ENCODE measurements at places on chromosomes 1 and 21.
A peak's percentile ranks its signal among the peaks of the same experiment; 100 is the strongest.

- no peak for DNase-seq
Observed at GRCh38 chr1:3620708-3621107, 4.1 kb upstream of the TPRG1L start.

GRCh38 chr1:163796394-163796821 lies 474.7 kb downstream of the NUF2 start:
- no peak for DNase-seq

- DNase-seq: no peak
Observed at GRCh38 chr1:153626904-153627714, at the start of gene S100A13. Gene S100A13, minus strand, starts transcription at chr1:153627505. Its CDS starts 1,033 bp downstream, at chr1:153626472.

- no peak for DNase-seq
Observed at GRCh38 chr1:152515434-152515783, 1.1 kb downstream of the CRCT1 start.

- DNase-seq: no peak
Observed at GRCh38 chr1:154476791-154477190, 25.2 kb upstream of the TDRD10 start.

DNA sequence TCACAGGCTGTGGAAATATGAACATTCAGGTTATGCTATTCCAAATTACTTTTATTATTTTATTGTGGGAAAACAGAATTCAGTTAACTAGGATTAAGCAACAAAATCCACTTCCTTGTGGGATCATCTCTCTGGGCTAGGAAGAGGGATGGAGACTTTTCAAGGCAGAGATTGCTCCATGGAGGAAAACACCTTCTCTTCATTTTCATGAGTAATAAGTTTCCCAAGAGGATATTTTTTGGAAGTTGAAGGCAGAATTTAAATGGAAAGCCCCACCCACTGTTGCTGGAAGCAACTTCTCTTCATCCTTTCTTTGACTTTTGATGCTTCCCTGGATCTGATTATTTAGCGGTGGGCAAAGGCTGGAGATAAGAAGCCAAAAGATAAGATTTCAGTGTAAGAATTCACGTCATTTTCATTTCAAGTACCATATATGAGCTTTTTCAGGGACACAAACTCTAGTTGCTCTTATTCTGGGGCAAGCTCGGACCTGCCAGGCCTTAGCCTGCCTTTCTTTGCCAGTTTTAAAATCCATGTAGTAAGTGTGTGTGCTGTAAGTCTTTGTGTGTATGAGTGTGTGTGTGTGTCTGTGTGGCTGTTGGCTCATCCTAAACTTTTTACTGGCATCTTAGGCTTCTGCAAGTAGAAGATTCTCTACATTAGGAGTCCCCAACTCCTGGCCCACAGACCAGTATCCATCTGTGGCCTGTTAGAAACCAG lies 11.7 kb upstream of the IL24 start:
- DNase-seq: no peak

DNA sequence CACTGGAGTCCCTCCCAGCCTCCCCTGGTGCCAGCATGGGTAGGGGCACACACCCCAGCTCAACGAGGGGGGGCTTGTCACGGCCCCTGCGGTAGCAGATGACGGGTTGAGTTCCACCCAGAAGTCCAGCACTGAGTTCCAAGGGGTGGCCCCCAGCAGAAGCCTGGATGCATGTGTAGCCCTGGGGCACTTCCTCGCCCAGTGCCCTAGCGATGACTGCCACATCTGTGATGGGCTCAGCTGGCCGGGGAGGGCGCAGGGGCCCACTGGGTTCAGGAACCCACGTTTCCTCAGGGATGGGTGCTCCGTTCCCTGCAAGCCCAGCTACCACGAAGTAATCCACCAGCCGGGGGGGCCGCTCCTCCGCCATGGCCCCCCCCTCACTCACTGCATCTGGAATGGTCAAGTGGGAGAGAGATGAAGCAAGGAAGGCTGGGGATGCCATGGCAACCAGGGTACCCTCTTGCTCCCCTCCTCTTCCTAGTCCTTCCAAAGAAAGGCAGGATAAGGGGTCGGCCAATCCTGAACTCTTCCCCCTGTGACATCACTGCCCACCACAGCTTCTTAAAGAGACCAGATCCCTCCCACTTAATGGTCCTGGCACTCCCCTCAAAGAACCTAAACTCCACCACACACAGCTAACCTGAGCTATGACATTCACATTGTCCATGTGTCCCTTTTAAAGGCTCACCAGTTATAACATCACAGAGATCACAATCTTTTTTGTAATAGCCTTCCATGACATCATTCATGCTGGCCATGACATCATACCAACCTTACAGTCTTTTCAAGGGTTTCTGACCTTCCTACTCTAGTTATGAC lies 2.3 kb downstream of the DENND4B start:
- no peak for DNase-seq

DNA sequence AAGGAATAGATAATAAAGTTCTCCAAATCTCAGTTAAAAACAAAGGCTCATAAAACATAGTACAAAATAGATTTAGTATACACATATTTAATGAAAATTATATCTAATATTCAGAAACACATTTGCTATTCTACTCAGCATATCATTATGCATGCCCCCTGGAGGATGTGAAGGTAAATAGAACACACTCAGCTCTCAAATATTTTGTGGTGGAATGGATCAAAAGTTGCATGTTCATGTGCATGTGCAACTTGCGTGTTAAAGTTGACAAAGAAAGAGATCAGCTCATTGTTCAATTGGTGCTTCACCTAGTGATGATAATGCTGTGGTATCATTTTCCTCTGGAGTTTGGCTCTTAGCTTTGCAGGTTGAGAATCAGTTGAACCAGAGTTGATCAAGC lies 4.9 kb upstream of the ZNF644 start:
- DNase-seq: no peak

DNA sequence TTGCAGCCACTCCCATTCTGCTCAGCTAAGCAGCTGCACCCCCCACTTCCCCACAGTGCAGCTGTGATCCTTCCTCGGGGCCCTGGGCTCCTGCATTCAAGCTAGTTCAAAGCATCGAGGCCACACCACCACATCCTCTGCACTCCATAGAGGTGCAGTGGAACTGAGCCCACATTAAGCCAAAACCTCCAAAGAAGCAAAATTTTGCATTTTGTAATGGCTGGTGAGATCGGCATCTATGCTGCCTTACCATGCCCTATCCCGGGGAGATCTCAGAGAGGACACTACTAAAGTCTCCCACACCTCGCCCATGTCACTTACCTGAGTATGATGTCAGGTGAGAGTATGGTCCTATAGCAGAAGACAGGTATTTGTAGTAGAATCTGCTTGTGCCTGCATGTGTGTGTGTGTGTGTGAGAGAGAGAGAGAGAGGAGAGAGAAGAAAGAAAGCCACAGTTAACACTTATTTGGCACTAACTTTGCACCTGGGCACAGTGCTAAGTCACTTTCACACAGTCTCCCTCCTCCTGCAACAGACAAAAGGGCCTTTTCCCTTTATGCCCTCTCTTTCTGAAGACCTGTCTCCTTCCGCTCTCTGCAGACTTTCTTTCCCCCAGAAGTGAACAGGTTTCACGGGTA lies 89.8 kb downstream of the KIF14 start:
- DNase-seq: no peak

DNA sequence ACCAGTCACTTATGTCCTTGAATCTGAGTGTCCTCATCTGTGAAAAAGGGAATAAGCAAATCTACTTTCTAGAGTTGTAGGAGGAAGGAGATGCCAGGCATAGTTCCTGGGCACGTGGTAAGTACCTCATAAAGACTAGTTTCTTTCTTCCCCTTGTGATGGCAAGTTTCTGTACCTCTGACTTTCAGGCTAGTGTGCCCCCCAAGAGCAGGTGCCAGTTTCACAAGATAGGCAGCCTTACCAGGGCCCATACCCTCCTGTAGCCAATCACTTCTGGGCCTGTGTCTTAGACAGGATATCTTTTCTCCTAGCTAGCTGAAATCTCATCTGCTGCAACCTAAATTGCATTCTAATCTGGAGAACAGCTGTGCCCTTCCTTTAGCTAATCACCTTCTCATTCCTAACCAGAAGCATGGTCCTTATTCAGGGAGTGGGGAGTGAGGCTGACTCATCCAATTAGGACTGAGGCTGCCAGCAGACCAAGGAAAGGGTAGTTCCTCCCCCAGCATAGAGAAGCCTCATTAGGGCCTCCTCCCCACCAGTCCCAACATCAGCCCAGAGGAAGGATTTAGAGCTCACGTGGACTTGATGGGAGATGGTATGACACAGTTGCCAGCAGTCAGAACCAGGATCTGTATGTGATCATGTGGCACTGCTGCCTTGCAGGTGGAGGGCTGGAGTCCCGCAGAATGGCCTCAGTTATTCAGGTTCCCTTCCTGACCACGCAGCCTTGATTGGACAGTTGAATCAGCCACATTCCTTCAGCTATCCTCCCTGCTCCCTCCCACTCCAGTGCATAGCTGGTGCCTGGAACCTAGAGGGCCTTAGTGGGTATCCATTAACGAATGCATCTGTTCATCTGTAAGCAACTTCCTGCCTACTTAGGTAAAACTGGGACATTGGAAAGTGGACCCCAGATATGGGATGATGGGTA lies 7.9 kb downstream of the KLHDC8A start:
- no peak for DNase-seq

GRCh38 chr1:198638894-198639635 lies at the start of gene PTPRC:
Gene PTPRC, plus strand, starts transcription at chr1:198639040. Its CDS starts 229 bp downstream, at chr1:198639269.
- no peak for DNase-seq

DNA sequence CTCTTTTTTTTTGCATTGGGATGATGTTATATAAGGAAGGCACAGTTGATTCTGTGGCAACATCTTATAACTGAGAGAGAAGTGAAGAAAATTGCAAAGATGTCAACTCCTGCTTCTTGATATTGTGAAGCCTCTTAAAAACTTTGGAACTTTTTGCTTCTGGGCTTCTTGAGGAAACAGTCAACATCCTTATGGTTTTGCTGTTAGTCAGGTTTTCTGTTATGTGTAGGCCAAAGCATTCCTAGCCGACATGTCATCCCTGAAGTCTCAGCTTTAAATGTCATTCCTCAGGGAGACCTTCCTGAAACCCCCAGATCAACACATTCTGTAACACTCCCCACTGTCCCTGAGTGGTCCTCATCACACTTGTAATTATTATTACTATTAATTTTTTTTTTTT lies 12.6 kb downstream of the FALEC start:
- DNase-seq: no peak

DNA sequence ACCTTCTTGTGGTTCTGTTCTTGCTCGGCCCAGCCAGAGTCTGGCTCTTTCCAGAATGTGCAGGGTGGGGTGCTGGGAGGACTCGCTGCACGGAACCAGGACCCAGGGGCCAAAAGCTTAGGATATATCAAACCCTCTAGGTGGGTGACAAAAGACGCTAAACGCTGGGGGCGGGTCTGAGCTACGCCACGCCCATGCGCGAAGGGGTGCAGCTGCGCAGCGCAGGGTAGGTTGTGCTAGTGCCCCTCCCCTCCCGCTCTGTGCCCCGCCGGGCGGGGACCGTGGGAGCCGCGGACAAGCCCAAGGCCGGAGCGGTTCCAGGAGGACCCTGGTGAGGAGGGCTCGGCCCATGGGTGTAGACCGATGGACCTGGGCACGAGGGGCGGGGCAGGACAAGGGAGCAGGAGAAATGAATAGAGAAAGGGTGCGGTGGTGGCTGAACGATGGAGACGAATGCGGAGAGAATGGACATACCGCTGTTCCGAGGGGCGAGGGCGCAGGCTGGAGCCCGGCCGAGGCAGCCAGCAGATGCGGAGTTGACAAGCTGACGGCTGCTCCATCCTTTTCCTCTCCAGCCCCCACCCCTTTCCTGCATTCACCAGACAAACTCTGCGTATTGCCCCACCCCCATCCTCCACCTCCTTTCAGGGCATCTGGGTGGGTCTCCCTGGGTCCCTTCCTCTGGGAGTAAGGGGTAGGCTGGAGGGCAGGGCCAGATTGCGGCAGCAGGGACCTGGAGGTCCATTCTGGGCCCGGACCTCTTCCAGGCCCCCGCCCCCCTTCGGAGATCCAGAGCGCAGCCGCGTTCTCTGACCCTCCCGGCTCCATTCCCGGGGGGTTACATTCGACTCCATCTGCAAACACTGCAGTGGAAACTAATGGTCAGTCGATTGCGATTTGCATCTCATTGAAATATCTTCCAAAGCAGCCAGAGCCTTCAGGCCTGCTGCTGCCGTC lies at the start of gene RUSC1:
TSS of gene RUSC1 (plus strand) at position 234 of the 957 bp plus-strand sequence. CDS start 880 bp downstream, outside the sequence.
- DNase-seq: peak; percentile 54

GRCh38 chr1:230441183-230442029 lies 15.3 kb upstream of the PGBD5 start:
- no peak for DNase-seq

- DNase-seq: no peak
Observed at GRCh38 chr1:245598524-245599305, 443.9 kb downstream of the KIF26B start.

- DNase-seq: no peak
Observed at GRCh38 chr1:30759718-30760281, 2.2 kb upstream of the LAPTM5 start.

DNA sequence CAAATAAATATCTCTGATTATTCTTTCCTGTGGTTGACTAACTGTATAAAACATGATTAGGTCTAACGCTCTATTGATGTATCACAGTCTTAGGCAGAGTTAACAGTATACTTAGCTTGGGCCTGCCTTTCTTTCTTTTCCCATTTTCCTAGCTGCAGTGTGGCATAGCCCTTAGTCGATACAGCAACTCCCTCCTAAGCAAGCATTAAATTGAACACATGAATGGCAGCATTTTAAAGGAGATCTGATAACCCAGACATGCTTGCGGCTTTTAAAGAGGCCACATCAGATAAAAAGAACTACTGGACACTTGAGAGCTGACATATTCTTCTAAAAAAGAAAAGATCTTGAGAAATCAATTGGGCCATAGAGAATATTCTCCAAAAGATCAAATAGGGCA lies 312.0 kb upstream of the TMPRSS15 start:
- DNase-seq: no peak

GRCh38 chr21:29737186-29737585 lies 202.6 kb downstream of the GRIK1 start:
- DNase-seq: no peak

DNA sequence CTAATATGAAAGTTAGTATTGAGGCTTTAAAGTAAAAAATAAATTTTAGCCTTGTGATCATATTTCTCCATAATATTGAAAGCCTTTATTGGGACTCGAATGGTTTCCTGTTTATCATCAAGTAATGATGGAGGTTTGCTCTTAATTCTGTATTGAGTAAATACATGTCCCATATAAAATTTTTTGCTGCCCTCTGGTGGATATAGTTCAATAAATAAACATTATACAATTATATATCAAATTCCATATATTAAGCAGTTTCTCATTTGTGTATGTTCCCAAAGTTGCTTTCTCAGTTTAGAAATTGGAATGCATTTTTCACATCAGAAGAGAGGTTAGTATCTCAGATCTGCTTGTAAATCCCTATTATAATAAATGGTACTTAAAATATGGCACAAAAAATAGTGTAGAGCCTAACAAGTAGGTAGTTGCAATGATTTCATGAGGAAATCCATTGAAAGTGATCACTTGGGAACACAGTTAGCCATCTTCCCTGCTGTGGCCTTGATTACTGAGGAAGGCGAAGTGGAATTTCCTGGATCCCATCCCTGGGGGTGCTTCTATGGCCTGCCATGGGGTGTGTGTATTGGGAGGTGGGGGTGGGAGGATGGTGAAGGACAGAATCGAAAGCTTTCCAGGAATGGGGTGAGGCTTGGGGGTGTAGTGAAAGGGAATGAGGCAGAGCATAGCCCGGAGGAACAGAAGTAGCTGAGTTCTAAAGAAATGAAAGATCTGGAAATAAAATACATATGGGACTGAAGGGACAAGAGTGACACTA lies 84.1 kb upstream of the C21orf91 start:
- peak; percentile 27 for DNase-seq

All from hematopoietic multipotent progenitor cell treated with erythropoietin and hydrocortisone succinate and interleukin-3 and kit ligand, for 15 days (in vitro differentiated cells).